ENCODE measurements at places on chromosomes 7 and 10.

GRCh38 chr7:108109221-108109908 is 20.8 kb downstream of the LAMB4 start:
- DNase-seq: no peak

- peak; percentile 3 for DNase-seq
Measured at GRCh38 chr10:113735913-113736312, 15.6 kb upstream of the PLEKHS1 start.

GRCh38 chr7:20459419-20459818 is 128.7 kb downstream of the ITGB8 start:
- DNase-seq: no peak

DNA sequence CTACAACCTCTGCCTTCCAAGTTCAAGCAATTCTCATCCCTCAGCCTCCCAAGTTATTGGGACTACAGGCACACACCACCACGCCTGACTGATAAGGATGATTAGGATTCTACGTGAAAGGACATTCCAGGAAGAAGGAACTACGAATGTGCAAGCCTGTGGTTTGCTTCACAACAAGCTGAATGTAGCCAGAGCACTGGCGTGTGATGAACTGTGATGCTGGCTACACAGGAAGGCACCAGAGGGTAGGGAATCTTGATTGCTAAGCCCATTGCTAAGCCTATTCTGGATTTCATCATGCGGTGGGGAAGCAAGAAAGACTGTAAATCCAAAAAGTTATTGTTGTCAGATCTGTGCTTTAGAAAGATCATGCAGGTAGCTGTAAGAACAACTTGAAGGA is 72.3 kb upstream of the SRRM3 start:
- no peak for DNase-seq
